Activated CD8-positive, alpha-beta memory T cell treated with anti-CD3 and anti-CD28 coated beads, Interleukin-2, amount 10 ng/mL, durations not matched to agents 7 days and 5 days (primary cell): ENCODE measurements at places on chromosomes 1 and 21. TPM values are rescaled to one million over a fixed set of nuclear protein-coding genes. Genes with fewer than 3 reads are reported as not detected.

GRCh38 chr1:36567601-36568341, 85.1 kb upstream of the CSF3R start:
- no peak for DNase-seq

DNA sequence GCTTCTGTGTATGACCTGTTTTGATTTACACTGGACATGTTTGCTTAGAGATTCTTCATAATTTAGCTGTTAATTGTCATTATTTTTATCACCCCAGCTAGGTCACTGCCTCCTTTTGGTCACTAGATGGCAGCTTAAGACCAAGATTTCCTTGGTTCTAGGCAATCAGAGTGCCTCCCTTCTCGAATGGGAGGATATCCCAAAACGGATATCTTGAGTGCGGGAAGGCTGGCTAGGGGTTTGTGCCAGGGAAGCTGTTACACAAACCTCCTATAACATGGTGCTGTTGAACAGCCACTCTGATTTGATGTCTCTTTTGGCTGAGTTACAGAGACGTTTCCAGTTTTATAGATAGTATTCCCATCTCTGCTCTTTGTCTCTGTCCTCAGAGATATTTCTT, 283.5 kb downstream of the S1PR1 start:
- DNase-seq: no peak

- no peak for DNase-seq
Measured at GRCh38 chr1:5901150-5901549, 91.1 kb downstream of the NPHP4 start.

LCE1F gene
- total RNA-seq: not detected

- DNase-seq: no peak
Measured at GRCh38 chr1:103461161-103462105, 64.1 kb upstream of the RNPC3 start.

PTPN22 gene
- 133 TPM for total RNA-seq

DNA sequence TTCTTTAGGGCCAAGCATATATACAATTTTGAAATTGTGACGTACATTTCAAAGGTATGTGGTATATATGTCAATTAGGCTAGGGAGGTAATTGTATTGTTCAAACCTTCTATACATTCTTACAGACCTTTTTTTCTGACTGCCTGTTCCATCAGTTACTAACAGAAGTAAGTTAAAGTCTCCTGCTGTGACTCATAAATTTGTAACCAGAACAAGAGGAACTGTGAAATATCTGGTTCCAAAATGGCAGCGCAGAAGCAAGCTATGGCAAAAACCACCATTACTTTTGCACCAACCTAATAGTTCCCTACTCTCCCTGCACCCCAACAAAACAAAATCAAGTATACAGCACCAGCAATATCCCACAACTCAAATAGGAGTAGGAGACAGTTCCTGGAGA, 93.6 kb downstream of the ENAH start:
- no peak for DNase-seq

DNA sequence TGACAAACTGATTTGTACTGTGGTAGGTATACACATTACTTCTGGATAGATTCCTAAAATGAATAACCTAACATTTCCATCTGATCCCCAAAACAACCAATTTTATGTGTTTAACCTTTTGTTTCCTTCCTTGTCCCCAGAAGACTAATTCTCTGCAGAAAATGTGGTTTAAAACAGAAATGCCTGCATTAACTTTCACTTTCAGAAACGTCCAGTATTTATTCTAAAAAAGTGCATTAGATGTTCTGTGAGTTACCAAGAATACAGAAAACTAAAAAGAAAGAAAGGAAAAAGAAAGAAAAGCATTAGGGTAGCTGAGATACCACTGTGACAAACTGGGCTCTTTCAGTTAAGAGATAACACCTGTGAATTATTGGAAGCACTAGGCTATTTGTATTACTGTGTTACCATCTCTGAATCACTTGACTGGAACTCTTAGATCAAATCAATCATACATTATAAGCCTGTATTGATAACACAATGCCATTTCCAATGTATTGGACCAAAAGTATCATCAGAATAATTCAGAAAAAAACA, 177.7 kb downstream of the NCAM2 start:
- DNase-seq: no peak

GRIK1 gene
- not detected for total RNA-seq

DNA sequence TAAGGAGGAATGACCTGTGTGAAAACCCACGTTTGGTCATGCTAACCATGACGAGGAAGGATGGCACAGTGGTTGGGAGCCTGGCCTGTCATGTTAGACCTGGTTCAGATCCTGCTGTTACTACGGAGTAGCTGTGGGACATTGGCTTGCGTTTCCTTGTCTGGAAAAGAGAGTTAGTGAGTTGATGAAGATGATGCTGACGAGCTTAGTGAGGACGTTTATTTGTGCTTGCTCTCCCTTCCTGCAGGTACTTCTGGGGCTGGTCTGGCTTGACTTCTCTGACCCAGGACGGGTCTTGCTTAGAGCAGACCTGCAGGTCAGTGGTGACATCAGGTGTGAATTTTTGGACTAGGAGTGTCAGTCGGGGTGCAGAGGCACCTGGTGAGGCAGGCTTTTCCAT, 14.7 kb downstream of the GALNT2 start:
- no peak for DNase-seq

DNA sequence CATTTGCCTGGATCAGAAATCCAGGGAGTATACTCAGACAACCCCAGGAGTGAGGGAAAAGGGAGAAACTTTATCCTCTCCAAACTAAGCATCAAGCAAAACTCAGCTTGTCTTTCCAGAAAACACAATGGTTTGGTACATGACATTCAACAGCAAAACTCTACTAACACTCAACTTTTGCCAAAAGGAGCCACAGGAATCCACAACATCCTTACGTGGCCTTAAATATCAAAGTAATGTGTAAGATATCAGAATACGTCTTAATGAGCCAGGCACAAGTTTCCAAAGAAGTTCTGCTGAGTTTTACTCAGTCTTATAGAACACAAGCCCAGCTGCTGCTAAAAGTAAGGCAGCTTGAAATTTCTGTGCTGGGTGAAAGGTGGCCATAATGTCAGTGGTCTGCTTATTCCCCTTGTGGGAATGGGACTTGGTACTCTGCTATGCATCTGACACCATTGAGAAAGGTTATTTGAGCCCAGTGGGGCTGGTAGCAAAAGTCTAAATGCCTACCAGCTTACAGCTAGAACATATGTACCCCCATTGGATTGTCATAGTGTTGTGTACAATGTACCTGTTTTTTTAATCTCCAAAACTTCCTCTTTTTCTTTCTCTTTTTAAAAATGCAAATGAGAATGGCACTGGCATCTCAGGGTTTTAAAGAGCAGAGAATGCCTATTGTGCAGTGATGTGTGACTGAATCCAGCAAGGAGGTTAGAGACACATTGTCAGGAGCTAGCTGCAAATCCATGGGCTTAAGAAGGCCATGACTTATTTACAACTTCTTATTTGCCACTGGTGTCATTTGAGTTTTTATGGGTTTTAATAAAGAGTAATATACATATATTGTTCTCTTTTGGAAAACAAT, 62.0 kb upstream of the ST6GALNAC3 start:
- DNase-seq: no peak

GRCh38 chr1:121558514-121558913, 373.7 kb downstream of the SRGAP2C start:
- no peak for DNase-seq

GRCh38 chr1:163035446-163036249, 33.5 kb upstream of the RGS4 start:
- DNase-seq: no peak

DNA sequence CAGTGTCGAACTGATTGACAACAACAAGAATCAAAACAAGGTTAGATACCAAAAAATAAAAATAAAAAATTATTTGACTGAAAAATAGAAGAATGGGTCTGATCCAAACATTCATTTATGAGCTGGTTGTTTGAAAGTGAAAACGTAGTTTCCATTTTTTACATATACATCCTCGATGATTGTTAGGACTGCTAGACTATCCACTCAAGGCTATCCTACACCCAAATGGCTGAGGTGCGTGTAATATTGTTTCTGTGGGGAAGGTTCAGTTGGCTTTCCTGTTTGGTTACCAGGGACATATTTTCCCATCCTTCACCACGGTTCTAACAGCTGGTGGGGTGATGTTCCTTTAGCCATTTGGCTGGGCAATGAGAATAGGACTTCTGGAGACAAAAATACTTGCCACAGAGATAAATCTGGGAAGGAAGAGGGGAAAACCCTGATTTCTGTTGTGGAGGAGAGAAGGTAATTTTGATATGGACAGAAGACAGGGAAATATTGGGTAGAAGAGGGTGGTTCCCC, 66.3 kb downstream of the MAP3K7CL start:
- no peak for DNase-seq

DNA sequence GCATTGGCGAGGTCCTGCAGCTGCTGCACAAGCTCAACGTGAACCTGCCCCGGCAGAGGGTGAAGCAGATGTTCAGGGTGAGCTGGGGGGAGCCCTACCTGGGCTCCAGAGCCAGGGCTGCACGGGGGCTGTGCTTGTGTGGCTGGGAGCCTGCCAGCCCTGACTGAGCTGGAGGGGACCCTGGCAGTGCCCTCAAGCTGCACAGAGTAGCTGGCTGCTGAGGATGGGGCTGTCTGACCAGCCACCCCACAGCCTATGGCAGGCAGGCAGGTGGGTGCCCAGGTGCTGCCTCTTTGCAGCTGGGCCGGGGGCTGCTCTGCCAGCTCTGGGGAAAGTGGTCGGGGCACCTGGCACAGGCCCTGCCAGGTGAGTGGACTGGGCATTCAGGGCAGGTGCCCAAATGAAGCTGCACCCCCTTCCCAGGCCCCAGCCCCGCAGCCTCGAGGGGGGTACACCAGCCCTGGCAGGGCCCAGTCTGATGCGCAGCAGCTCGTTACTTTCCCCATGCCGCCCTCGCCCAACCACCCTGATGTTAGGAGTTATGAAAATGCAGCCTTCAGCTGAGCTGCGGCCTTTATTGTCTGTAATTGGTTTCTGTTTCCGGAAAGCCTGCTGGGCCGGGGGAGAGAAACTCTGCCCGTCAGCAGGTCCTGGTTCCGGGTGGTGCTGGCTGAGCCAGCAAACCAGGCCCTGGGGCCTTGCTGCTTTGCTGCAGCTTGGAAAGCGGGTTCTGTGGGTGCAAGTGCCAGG, 4.3 kb downstream of the PLCH2 start:
- no peak for DNase-seq
